SK-N-DZ (cell line): ENCODE measurements at places on chromosomes 12 and 14.
A peak's percentile ranks its signal among the peaks of the same experiment; 100 is the strongest.

DNA sequence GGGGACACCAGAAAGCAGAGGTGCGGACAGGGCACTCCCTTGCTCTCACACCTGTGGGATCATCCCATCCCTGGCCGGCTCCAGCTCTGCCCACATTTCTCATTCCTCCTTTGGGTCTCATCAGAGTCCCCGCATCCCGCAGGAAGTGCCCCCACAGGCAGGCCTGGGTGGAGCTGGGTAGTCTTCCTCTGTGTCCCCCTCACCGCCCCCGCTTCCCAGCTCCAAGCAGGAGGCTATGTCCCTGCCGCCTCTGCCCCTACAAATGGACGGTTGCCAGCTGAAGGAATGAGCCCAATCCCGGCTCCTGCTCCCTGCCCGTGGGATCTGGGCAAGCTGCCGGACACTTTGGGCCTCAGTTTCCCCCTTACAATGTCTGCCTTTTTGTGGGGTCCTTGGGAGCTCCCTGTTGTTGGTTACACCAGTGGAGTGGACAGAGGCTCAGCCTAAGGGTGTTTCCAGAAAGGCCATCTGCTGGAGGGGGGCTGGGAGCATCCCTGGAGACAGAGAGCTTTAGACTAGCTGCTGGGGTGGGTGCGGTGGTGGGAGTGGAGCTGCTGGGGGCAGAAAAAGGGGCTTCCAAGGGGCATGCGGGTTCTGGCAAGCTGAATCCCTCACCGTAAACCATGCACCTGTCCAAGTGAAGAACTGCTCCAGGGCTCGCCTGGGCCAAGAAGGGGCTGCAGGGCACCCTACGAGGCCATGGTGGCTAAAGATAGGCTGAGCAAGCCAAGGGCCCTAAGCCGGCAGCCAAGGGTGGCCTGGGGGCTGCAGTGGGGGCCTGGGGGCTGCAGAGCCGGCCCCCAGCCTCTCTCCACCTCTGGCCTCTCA is 7.9 kb upstream of the GPR132 start:
- no peak for DNase-seq

GRCh38 chr12:69688471-69689427 is 10.4 kb downstream of the BEST3 start:
- DNase-seq = peak; percentile 12

GRCh38 chr12:9732921-9733461 is at the start of gene CLECL1:
Gene CLECL1, minus strand, starts transcription at chr12:9733097.
- DNase-seq = no peak

GRCh38 chr14:48373981-48374380 is 698.6 kb upstream of the MDGA2 start:
- DNase-seq = peak; percentile 57

DNA sequence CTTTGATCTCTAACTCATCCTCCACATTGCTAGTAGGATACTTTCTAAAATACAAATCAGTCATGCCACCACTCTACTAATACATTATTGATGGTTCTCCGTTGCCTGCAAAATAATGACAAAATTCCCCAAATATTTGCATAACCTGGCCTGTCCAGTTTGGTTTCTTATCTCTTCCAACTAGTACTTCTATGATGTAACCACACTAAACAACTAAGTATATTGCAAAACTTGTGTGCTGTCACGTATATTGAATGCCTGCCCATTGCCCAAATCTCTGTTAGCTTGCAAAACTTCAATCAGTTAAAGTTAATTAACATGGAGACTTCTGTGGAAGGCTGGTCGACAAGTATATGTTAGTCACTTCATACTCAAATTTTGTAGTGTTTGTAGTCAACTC is 6.5 kb downstream of the OR6C74 start:
- DNase-seq = no peak

- DNase-seq = no peak
Measured at GRCh38 chr12:62292761-62293344, 32.6 kb downstream of the USP15 start.

- DNase-seq = no peak
Measured at GRCh38 chr12:72792889-72793288, 520.7 kb downstream of the TRHDE start.
